NCI-H1694 treated with DMSO at 0.1 percent for 48 hours (cell line): ENCODE measurements at places on chromosomes 12 and 14.

DNA sequence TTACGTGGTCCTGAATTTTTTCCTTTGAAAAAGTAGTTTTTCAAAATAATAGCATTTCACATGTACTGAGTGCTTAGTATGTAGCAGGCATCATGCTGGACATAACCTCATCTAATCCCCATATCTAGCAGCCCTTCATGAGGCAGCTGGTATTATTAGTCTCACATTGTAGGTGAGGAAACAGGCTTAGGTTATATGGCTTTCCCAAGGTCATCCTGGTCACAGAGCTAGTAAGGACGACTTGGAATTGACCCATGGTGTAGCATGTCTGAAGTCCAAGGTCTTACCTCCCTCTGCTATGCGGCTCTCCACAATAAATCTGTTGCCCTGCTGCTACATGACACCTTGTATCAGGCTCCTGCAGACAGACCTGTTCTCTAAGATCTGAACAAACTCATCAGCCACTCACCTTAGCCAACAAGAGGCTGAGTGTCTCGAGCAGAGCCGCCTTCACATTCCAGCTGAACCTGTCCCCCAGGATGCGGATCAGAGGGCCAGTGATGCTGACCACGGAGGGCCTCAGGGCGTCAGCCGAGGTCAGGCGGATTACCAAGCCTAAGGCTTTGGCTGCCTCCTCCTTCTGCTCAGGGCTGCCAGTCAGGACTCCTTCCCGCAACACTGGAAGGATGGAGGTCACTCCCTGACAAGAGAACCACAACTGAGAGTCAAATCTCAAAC, 19.7 kb upstream of the RAB35 start:
- DNase-seq, result no peak

DNA sequence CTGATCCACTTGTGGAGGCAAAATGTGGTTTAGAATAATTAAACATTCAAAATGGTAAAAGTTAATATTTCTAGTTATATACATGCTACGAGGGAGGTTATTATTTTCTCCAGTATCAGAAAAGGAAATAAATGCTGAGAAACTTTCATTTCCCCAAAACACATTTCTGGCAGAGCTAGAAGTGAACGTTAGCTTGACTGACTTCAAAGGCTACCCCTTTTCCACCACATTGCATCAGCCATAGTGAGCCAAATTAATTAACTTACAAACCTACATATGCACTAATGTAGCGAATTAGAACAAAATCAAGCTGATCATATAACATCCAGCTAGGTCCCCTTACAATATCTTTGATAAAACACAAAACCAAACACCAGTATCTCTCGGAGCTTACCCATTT, 49.3 kb upstream of the RERGL start:
- no peak for DNase-seq

GRCh38 chr14:26775765-26776563, 178.1 kb upstream of the NOVA1 start:
- DNase-seq, result no peak

DNA sequence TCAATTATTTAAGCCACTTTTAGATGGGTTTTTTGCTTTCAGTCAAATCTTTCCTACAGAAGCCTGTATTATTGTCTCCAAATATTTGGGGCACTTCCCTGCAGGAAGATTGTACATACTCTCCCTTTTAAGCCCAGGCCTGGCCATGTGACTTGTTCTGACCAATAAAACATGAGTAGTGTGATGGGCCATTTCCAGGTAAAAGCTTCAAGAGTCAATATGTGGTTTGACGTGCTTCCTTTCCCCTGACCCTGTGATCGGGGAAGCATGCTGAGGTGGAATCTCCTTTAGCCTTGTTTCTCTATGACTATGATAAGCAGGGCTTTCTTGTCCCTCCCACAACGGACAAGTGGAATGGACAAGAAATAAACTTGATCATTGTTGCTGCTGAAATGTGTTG, 14.2 kb upstream of the NIN start:
- no peak for DNase-seq

GRCh38 chr12:442235-442884, 17.4 kb upstream of the B4GALNT3 start:
- peak; percentile 67 for DNase-seq
